Spleen (tissue), 13 donors: ENCODE measurements at places on chromosomes 1 and 21.

GRCh38 chr1:51314974-51315373 lies 15.4 kb downstream of the TTC39A start:
- no peak overlapping the region for H3K27ac ChIP-seq
- H3K36me3 ChIP-seq = no peaks in the 10 kb centered on the region
- no peaks in the 10 kb centered on the region for H3K27me3 ChIP-seq
- no peak overlapping the region for H3K4me3 ChIP-seq

DNA sequence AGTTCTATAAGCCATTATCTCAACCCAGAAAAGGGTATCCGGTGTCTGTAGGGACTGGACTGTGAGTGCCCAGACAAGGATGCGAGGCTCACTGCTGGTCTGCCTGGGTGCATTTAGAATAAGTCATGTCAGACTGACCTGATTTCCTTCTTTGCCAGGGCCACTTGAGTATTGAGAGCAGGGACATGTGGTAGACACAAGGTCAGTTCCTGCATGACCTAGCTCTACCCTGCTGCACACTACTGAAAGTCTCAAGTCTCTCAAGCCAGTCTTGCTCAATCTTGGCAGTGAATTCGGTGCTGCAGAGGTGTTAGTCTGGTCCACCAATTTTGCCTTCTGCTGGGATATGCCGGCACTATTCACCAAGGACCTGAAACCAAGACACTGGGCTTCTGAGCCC lies 180.1 kb downstream of the C1orf94 start:
- H3K4me3 ChIP-seq = no peak overlapping the region
- no peaks in the 10 kb centered on the region for H3K4me1 ChIP-seq
- H3K27ac ChIP-seq = no peak overlapping the region
- H3K27me3 ChIP-seq = no peaks in the 10 kb centered on the region

DNA sequence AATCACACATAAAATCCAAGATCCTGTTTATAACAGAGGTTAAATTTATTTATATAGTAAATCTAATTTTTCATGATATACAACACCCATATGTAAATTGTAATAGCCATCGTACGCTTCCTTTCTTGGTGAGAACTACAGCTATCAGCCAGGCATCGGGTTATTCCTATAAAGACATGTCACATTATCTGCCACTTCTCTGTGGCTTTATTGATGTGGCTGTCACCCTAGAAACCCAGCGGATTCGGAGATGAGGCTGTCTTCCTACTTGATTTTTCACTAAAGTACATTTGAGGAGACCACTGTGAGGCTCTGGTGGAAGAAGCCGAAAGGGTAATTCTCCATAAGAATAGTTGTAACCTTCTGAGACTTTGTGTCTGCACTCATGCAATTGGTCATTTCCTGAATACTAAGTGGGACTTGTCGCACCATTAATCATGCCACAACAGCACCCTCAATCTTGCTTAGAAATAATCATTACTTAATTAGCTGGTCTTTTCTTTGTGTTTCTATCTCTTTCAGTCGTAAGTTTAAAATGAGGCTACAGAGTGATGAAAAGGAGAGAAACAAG lies 106.0 kb downstream of the NTNG1 start:
- no peaks in the 10 kb centered on the region for H3K4me1 ChIP-seq
- DNase-seq = no peak

- no peaks in the 10 kb centered on the region for H3K27me3 ChIP-seq
- no peaks in the 10 kb centered on the region for H3K4me1 ChIP-seq
- H3K36me3 ChIP-seq = no peaks in the 10 kb centered on the region
Observed at GRCh38 chr1:25169610-25170009, 62.7 kb downstream of the SYF2 start.

GRCh38 chr1:183272390-183272848 lies 86.4 kb downstream of the LAMC2 start:
- peak; percentile 45 for DNase-seq
- no peak overlapping the region for H3K27ac ChIP-seq
- H3K27me3 ChIP-seq = no peaks in the 10 kb centered on the region
- H3K36me3 ChIP-seq = no peaks in the 10 kb centered on the region
- no peak overlapping the region for H3K4me3 ChIP-seq
